Stimulated activated CD4-positive, alpha-beta T cell treated with anti-CD3 and anti-CD28 coated beads, Interleukin-15, amount 100 ng/mL, for 1 hour (primary cell): ENCODE measurements at places on chromosomes 1 and 21.
A peak's percentile ranks its signal among the peaks of the same experiment; 100 is the strongest.

DNA sequence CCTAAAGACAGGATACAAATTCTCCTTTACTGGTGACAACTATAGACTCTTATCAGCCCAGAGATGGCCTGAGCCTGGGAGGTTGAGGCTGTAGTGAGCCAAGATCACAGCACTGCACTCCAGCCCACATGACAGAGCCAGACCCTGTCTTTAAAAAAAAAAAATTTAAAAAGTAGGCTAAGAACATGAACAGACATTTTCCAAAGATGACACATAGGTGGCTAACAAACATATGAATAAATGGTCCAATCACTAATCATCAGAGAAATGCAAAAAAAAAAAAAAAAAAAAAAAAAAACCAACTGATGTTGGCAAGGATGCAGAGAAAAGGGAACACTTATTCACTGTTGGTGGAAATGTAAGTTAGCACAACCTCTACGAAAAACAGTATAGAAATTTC lies 65.0 kb downstream of the TOR3A start:
- no peak for DNase-seq

- no peak for DNase-seq
Measured at GRCh38 chr1:14597343-14598006, 1.0 kb upstream of the KAZN start.

- DNase-seq = no peak
Measured at GRCh38 chr1:3664700-3665375, 12.5 kb downstream of the TP73 start.

- no peak for DNase-seq
Measured at GRCh38 chr1:218209351-218209861, 75.7 kb upstream of the RRP15 start.

DNA sequence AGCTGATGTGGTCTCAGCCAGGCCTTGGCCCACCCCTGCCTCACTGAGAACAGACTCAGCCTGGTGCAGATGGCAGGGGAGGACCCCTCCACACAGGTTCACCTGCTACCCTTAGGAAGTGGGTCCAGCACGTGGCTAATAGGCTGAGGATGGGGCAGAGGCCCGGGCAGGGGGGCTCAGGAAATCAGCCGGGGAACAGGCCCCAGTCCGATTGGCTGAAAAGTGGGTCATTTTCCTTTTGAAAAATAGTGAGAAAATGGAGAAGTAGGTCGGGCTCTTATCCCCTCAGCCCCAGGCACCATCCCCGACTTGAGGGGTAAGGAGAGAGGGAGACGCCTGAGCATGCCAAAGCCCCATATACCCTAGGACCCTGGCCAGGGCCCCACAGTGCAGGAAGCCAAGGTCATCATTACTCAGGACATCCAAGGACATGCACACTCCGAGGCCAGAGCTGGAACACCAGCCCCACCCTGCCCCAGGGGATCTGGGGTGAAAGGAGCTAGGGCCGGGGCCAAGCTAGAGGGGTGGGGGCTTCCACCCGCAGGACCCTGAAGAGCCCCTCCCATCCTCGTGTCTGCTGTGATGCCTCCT lies 11.0 kb downstream of the DLGAP3 start:
- no peak for DNase-seq

- DNase-seq = no peak
Measured at GRCh38 chr1:118113261-118113660, 71.8 kb downstream of the SPAG17 start.

GRCh38 chr1:54861070-54861761 lies 25.8 kb downstream of the DHCR24 start:
- DNase-seq = no peak

- DNase-seq = no peak
Measured at GRCh38 chr1:33874636-33875035, 10.8 kb downstream of the HMGB4 start.

DNA sequence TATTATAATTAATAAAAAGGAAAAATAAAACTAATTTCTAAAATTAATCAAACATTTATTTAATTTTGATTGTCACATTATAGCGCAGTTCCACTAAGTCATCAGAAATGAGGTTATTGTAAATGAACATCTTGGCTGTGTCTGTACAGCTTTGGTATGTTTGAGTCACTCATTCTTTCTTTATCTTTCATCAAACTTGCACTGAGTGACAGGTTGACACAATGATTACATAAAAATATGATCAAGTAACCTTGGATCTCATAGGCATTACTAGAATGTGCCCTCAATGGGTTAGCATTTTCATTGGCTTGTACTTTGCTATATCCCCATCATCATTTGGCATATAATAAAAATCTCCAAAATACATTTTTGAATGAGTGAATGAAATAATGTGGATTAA lies 1353.2 kb upstream of the ADGRL2 start:
- DNase-seq = no peak

DNA sequence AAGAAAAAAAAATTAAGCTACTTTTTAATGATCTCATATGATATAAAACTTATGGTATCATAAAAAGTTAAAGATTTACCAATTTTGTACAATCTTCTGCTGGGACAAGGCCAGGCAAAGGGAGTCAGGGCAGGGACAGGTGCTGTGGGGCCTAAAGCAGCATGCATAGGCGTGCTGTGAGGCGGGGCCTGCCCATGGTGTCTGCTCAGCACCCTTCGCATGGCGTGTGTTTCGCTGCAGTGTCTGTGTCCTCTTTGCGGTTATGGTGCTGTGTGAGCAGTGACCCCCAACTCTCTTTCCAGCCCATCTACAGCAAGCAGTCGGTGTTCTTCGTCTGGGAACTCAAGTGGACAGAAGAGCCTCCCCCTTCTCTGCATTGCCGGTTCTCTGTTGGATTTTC lies 13.4 kb upstream of the PWP2 start:
- no peak for DNase-seq

- no peak for DNase-seq
Measured at GRCh38 chr21:39066829-39067780, 116.1 kb downstream of the PSMG1 start.

DNA sequence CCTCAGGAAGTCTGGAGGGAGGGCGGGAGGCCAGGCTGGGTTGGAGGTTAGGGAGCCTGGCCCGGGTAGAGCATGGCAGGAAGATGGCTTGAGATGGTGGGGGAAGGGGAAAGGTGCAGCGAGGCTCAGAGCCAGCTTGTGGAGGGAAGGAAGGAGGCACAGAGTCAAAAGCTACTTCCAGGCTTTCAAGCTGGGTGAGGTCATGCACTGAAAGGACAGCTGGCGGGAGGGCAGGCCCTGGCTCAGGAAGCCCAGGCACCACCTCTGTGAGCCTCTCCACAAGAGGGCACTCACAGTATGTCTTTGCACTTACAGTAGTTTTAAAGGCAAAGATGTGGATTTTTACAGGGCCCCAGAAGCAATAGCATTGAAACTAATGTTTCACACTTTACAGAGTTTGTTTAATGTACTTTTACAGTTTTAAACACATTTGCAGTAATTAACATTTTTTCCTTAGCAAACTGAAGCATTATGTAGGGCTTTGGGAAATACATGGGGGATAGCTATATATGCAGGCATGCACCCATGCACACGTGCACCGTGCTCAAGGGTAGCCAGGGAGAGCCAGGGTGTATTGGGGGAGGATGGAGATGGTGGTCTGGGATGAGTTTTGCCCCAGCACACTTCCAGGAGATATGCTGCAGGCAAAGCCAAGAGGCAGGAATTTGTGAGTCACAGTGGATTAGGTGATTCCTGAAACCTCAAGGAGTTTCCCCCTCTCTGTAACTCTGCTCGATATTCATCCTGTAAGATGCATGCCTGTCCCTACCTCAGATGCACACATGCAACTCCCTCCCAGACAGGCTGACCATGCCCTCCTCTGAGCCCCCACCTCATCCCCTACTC lies 6.1 kb upstream of the ADAM15 start:
- peak; percentile 12 for DNase-seq

DNA sequence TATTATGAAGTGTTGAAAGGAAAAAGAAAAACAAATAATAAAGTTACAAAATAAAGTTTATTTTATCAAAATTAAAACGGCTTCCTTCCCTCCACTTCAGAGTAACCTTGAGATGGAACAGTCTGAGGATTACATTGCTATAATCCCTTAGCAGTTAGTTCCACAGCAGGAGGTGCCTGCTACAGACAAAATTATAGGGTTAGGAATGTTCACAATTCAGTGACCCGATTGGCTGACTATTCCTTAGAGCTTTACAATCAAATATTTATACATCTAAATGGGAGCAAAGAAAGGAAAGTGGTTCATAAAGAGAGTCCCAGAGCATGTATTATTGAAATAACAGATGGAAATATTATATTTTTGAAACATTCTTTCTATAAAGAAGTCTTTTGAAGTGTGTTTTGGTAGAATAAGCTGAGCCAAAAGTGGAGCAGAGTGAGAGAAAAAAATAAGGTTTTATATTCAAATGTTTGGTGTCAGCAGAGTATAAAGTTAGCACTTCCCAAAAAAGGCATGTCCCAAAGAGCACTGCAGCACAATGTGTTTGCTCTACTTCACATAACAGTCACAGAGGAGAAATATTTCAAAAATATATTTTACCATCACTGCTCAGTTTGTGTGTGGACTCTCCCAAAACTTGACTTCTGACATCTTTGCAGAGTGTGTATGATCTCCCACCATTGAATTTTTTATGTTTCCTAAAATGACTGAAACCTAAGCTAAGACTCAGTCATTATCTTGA lies 71.4 kb upstream of the GORAB start:
- DNase-seq = no peak

DNA sequence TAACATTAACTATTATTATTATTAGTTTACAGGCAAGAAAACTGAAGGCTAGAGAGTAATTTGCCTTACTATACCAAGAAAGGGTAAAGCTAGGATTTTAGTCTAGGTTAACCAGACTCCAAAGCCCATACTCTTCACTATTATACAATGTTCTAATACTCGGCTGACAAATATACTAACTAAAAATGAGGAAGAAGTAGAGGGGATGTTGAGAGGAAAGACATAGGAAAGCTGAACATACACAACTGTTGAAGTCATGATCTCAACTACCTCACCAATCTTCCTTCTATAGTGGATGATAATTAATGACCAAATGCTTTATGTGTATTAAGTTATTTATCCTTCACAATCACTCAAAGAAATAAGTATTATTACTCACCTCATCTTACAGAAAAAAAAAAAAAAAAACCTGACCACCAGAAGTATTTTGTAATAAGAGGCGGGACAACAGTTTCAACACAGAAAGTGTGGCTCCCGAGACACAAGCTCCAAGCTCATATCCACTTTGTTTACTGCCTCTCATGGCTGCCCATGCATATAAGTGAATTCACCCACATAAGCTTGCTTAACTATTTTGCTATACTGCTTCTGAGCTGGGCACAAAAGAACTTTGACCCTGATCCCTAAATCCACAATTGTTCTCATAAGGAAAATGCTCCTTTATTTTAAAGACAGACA lies 78.0 kb downstream of the USP1 start:
- no peak for DNase-seq

DNA sequence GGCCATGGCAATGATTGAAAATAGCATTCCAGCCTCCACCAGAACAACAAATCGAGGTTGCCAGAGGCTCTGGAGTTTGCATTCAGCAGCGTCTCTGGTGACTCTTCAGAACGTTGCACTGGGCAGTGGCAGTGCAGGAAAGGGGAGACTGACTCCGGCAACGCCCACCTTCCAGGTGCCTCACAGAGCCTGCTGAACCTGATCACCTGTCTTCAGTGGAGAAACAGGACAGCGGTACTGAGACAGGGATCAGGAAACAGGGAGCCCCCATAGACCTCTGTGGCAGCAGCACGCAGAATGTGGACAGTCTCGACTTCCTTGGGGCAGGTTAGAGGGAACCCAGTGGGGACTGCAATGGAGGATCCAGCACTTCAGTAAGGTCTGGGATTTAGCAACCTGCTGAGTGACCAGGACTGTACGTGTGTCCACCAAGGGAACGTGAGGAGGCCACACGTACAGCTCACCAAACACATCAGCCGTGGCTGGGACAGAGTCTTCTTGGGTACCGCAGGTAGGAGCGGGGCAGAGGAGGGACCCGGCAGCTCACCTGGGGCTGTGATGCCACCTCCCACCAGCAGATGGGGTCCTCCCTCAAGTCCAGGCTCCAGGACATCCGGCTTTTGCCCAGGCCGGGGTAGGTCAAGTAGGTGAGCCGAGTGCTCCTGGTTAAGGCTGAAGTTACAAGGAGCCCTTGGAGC lies 128.6 kb downstream of the PRDM2 start:
- DNase-seq = peak; percentile 8

DNA sequence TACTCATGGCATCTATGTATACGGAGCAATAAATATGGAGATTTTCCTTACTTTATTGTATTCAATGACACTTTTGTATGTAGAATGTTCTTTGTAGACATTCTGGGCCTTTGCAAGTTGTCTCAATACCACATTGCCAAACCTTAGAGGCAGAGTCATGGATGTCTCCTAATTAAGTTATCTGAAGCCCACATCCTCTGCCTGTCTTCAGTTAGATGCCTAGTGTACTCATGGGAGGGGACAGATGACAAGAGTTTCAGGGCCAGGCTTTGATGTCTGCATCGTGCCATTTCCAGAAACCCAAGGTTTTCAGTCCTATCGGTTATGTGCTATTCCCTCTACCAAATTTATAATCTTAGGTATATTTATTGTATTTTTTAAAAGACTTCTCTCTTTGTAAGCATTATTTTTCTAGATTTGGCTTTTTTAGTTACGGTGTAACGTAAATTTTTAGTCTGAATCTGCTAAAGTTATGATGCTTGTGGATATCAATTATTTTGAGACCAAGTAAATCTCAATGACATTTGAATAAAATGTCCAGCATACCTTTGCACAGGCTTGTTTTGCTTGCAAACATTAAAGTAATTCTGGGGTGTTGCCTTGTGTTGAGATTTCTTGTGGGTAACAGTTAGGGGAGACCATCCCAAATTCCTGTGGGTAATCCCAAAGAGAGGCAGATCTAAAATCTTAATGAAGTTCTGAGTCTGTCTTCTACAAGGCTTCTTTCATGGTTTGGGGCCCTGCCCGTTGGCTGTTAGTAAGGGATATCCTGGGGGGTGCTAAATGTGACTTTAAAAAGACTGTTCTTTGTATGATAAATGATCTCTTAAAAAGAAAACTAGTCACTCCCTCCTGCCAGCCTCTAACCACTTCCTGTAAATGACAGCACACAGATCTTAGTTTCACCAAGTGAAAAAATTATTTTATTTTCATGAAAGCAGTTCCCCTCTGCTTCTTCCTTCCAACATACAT lies 8.0 kb upstream of the MACF1 start:
- no peak for DNase-seq

DNA sequence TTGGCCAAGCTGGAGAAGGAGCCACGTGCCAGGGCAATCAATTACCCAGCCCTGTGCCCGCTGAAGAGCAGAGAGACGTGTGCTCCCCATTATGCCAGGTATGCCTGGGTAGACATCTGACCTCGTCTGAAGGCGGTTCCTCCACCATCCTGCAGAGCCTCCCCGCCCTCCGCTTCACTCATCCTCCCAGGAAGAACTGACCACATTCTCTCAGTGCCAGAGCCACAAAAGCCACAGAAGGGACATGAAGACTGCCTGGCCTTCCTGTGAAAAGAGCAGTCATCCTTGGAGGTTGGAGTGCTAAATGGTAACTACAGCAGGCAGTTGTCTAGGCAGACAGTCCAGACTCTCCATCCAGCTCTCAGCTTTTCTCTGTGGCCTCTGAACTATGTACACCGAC lies 12.0 kb downstream of the SYT2 start:
- DNase-seq = no peak

GRCh38 chr1:83067954-83068353 lies 931.0 kb downstream of the TTLL7 start:
- DNase-seq = no peak

- DNase-seq = no peak
Measured at GRCh38 chr1:9010781-9011323, 15.4 kb downstream of the SLC2A7 start.
